Hippocampal formation (tissue), 2 donors: ENCODE measurements at places on chromosomes 1 and 21.

DNA sequence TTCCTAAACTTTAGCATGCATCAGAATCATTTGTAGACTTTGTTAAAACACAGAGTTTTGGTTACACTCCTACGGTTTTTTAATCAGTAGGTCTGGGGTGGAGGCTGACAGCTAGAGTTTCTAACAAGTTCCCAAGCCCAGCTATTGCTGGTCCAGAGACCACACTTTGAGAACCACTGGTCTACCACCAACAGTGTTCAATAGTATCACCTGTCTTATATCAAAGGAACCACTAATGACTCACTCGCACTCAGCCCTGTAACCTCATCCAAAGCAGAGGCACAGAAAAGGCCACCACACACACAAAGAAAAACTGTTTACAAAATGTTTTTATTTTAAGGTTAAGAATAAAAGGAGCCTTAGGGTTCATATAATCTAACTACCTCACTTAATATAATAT lies 68.7 kb downstream of the HIVEP3 start:
- DNase-seq: no peak

- no peak for DNase-seq
Measured at GRCh38 chr21:35989138-35989735, 71.1 kb downstream of the SETD4 start.

GRCh38 chr1:175179837-175180590 lies 12.6 kb downstream of the KIAA0040 start:
- no peak for DNase-seq

DNA sequence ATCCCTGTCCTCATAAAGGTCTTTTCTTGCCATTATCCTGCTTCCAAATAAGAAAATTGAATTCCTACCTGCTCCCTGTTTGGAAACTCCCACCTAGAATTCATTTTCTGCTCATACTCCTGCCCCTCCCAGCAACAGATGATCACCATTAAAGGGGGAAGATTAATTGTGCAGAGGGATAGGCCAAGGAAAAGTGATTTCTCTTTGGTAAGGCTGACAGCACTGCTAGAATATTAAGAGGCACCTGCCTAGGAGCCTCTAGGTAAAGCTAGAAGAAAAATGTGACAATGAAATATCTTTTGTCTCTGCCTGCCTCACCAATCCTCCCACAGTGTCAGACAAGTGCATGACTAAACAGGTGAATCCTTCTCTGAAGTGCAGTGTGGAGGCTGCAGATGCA lies 77.0 kb upstream of the SPATA6 start:
- DNase-seq: no peak

- DNase-seq: no peak
Measured at GRCh38 chr1:94863297-94863911, 43.2 kb downstream of the SLC44A3 start.

DNA sequence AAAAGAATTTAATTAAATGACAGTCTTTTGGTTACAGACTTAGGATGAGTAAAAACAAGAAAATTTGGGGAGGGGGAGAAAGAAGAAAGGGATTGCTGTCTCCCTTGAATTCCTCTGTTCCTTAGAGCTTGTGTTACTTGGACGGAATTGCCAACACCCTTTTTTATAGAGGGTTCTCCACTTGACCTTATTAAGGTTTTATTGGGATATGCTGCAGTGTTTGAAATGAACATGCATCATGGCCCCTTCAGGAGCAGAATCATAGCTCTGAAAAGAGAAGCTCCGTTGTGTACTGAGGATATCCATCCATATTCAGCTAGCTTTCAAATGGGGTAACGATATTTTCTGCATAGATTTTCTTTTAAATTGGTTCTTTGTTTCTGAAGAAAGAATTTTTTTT lies 48.2 kb upstream of the DNASE2B start:
- DNase-seq: no peak

GRCh38 chr1:180793451-180793850 lies 119.2 kb upstream of the KIAA1614 start:
- no peak for DNase-seq

GRCh38 chr1:166839600-166840308 lies 479 bp downstream of the POGK start:
- peak; percentile 32 for DNase-seq

DNA sequence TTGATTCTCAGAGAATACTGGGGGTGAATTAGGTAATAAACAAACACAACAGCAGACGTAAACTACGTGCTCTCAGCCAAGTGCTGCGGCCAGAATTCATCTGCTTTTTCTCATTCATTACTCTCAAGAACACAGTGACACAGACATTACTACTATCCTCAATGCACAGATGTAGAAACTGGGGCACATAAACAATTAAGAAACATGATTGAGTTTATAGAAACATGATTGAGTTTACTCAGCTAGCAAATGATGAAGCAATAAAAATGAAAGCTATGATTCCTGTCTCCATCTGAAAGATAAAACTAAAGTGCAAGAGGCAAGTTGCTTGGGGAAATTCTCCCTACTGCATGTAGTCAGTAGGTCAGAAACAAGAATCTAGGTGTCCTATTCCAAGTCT lies 140.5 kb downstream of the IFI44 start:
- no peak for DNase-seq
